ENCODE measurements at places on chromosomes 2 and 18.

GRCh38 chr18:68402784-68403183 is 312.1 kb downstream of the TMX3 start:
- no peak for DNase-seq

DNA sequence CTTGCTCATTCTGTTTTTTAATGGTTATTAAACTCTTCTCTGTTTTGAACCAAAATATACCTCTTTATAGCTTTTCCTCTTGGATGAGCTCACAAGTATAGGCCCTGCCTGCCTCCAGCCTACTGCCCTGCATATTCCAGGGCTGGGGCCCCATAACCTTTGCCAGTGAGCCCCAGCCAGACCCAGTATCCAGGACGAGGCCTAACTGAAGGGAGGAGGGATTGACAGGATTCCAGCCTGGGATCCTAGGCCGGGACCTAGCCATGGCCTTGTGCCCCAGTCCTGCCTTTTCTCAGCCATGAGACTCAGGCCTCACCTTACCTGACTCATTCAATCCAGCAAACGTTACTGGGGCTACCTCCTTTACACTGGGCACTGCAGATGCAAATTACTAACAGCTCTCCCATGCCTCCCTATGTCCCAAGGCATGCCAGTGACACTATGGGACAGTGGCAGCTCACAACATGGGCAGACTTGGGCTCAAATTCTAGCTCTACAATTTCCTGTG is 159.2 kb downstream of the DDX1 start:
- no peak for DNase-seq

- DNase-seq, result no peak
Measured at GRCh38 chr2:7196883-7197282, 279.7 kb downstream of the RNF144A start.

GRCh38 chr2:24658531-24659202 is 134.5 kb downstream of the PTRHD1 start:
- DNase-seq, result no peak

- no peak for DNase-seq
Measured at GRCh38 chr18:60754413-60755009, 381.9 kb upstream of the MC4R start.

DNA sequence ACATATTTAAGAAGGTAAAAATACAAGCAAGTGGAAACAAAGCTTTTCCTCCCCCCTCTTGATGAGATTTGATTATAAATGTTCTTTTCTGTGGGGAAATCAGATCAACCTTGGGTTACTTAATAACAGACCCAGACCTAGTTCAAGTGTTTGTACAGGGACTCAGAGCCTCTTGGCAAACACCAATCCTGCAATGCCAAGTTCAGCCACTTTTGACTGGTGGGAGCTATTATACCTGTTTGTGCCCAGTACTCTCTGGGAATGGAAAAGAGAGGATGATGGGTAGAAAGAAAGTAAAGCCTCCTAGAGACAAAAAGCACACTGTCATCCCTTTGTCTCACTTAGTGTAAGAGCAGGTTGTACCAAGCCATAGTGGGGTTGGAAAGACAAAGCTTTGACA is 63.8 kb upstream of the EPHA4 start:
- DNase-seq, result no peak

GRCh38 chr2:185337033-185337432 is 401.6 kb upstream of the FSIP2 start:
- DNase-seq, result no peak

DNA sequence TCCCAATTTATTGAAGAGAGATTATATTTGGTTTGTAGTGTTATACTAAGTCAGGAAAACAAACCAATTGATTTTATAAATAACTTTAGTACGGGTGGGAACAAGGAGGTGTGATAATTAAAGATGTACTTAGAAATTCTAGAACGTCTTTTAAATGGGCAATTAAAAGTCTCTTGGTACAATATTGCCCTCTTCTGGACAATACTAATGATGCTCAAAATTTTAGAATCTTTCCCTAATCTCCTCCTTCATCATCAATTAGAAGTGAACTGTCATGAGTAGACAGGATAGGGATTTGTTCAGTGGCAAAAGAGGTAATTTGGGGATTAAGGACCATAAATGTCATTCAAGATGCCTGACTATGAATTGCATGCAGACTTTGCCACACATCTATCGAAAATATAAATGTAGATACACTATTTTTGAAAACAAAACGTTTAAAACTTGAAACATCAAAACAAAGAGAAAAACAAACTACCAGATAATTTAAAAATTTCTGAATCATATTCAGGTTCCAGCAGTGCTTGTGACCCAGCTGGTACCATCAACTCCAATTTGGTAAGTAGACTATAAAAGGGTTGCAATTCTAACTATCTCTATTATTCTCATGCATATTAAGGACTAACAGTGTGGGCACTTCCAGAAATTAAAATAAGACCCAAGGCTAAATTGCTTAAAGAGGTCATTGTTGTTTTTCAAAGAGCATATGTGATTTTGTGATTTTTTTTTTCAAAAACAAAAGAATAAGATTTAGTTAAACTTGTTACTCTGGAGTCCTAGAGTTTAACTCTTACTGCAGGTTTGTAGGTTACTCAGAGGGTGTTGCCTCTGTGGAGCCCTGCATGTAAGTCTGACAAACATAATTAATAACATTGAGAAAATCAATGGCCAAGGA is 123.5 kb downstream of the LAMA3 start:
- no peak for DNase-seq

DNA sequence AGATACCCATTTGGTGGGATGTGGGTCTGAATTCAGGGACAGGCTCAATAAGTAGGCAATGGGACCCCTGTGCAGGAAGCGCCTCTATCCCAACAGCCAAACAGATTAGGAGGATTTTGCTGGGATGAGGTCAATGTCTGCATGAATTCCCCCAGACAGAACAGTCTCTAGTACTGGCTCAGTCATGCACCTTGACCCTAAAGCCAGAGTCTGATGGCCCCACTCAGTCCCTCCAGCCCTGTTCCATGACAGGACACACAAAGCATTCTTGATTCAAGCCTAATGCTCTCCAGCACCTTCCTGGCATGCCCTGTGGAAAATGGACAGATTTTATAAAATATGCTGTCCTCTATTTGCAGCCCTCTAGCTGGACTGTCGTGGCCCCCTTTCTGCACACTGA is 49.8 kb upstream of the RAB6D start:
- DNase-seq, result no peak

- no peak for DNase-seq
Measured at GRCh38 chr18:21083017-21083416, 28.6 kb downstream of the ROCK1 start.

- DNase-seq, result no peak
Measured at GRCh38 chr2:9232886-9233285, 26.3 kb downstream of the ASAP2 start.

GRCh38 chr2:37802899-37803379 is 122.1 kb upstream of the RMDN2 start:
- no peak for DNase-seq

GRCh38 chr2:107008843-107009242 is 122.9 kb upstream of the ST6GAL2 start:
- no peak for DNase-seq

DNA sequence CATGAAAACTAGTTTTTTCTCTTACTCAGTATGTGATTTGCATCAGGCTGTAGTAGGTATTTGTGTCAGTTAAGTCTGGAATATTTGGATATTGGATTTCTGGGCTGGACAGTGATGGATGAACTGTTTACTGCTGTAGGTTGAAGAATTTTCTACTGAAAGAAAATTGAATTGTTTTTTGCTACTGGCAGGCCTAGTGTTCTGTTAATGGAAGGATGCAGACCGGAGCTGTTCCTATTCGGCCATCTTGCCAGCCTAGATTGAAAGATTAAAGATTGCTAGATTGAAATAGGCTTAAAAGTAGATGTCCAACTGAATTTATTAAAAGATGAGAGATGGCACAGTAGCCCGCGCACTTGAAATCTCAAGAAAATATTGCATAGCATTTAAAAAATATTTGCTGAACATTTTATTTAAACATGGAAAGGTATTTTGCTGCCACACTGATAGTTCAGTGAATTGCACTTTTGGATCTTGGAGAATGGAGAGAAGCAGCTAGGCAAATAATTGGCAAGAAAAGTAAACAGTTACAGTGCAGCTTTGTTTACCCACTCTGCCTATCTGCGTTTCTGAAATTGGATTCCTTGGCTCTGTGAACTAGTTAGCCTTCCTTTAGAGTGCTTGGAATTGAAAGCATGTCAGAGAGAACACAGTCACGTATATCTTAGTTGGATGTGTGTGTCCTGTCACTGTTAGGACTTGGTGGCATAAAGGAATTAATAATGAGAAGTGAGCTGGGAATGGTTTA is 54.1 kb downstream of the EPB41L5 start:
- no peak for DNase-seq

- no peak for DNase-seq
Measured at GRCh38 chr2:65471409-65471808, 39.0 kb upstream of the SPRED2 start.

DNA sequence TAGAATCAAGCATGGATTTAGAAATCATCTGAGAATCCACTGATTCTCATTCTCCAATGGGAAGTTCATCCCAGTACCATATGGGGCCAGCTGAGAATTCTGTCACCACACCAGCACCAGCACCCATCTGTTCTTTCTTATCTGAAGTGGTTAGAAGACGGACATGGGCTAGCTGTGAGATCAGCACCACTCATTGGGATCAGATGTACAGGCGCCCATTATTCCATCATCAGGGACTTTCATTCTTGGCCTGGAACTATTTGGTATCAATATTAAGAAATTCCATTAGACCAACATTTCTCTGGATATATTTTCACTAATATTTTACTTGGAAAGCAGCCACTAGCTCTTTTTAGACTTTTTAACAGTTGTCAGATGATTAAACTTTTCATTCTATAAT is 185.9 kb upstream of the LINC00305 start:
- no peak for DNase-seq

GRCh38 chr2:201194097-201194496 is 11.2 kb downstream of the CASP10 start:
- DNase-seq, result no peak

GRCh38 chr2:163571423-163572102 is 164.2 kb downstream of the FIGN start:
- no peak for DNase-seq

- DNase-seq, result no peak
Measured at GRCh38 chr2:50415392-50415791, 616.5 kb downstream of the NRXN1 start.

GRCh38 chr2:23460228-23460627 is 75.2 kb downstream of the KLHL29 start:
- no peak for DNase-seq

DNA sequence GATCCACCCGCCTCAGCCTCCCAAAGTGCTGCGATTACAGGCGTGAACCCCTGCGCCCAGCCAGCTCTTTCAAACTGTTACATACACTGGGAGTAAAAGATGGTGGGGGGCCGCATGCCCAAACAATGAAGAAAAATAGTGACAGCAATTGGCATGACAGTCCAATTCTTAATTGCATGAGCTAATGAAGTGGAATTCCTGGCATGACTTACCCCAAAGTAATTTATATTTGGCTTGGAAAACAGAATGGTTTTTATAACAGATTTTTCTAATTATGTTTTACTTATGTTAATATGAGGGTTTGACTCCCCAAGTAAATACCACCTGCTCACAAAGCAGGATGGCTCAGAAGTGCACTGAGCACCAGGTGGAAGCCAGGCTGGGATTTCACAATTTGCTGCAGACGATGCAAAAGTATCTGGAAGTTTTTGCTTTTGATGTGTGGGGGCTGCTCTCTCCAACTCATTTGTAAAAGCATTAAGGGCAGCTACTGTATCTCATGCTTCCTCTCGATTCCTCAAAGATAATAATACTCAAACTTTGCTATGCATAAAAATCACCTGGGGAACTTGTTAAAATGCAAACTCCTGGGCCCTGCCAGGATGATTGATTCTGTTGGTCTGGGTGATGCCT is 24.0 kb upstream of the ATG16L1 start:
- peak; percentile 52 for DNase-seq

GRCh38 chr18:12246849-12247808 is 7.0 kb upstream of the CIDEA start:
- no peak for DNase-seq

DNA sequence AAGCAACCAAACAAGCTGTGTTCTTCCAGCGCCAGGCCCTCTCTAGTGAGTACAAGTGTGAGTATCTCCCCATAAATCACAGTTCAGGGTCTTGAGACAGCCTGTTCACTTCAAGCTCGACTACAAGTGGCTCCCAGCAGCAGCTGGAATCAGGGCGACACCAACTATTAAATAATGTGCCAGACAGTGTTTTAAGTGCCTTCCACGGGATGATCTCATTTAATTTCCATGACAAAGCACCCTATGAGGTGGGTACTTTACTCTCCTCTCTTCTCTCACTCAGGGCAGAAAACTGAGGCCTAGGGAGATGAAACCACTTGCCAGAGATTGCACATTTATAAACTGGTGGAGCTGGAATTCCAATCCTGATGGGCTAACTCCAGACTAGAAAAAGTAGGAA is 2.6 kb upstream of the FAM136A start:
- DNase-seq, result no peak

DNA sequence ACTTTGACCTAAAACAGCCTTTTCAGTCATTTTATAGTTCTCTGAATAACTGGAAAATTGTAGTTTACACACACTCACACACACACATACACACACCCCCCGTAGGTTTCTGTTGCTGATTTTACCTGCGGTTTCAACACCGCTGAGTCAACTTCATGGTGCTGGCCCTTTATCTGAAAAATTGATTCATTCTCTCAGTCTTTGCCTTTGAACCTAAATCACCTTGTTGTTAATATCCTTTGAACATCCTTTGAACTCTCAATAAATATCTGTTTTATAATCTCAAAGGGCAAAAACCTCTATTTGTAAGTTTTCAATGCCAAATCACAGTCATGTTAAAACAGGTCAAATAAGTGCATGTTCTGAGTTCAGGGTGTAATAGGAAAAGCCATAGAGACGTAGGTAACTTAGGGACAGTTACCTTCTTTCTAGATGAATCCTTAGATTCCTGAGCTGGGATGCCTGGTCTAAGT is 109.0 kb upstream of the BZW1 start:
- no peak for DNase-seq

DNA sequence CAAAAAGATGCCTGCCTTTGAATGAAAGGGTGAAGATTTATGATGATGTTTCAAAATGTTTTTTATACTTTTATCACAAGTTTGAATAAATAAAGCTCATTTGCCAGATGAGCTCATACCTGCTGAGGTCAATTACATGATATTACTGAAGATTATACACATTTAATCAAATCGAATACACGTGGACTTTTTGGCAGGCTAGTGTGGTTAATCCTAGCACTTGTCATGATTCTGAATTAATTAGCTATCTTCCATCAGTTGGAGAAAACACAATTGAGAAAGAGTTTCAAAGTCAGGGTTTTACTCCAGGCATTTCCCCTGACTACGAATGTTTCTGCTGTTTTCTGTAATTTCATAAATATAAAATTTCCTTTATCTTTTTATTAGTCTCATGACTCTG is 54.4 kb downstream of the LRPPRC start:
- DNase-seq, result no peak

DNA sequence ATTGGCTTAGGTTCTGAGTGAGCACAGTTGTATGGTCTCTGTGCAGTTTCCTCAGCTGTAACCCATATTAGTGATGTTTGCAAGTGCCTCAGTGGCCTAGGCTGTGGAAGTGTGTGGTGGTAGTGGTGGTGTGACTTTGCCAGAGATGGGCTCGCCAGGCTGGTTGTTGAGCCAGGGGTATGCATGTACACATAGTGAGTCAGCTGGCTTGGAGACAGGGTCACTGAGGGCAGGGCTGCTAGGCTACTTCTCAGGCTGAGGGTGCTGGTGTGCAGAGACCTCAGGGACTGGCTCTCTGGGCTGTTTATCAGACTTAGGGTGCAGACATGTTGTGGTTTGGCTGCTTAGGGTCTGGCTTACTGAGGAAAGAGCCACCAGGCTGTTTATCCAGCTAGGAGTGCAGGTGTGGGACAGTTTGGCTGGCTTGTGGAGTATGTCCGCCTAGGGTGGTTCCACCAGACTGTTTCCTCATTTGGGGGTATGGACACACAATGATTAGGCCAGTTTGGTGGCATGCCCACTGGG is 15.0 kb downstream of the APLF start:
- DNase-seq, result no peak
